ENCODE measurements at places on chromosomes 16 and 17. TPM values are rescaled to one million over a fixed set of nuclear protein-coding genes. Genes with fewer than 3 reads are reported as not detected.

- H3K27me3 ChIP-seq = no peaks in the 10 kb centered on the region
Measured at GRCh38 chr16:62041401-62041800, 5.2 kb upstream of the CDH8 start.

GRCh38 chr16:80602894-80603293 lies 62.1 kb downstream of the DYNLRB2 start:
- H3K27me3 ChIP-seq = no peaks in the 10 kb centered on the region
- H3K27ac ChIP-seq = no peak overlapping the region
- H3K36me3 ChIP-seq = no peaks in the 10 kb centered on the region

DNA sequence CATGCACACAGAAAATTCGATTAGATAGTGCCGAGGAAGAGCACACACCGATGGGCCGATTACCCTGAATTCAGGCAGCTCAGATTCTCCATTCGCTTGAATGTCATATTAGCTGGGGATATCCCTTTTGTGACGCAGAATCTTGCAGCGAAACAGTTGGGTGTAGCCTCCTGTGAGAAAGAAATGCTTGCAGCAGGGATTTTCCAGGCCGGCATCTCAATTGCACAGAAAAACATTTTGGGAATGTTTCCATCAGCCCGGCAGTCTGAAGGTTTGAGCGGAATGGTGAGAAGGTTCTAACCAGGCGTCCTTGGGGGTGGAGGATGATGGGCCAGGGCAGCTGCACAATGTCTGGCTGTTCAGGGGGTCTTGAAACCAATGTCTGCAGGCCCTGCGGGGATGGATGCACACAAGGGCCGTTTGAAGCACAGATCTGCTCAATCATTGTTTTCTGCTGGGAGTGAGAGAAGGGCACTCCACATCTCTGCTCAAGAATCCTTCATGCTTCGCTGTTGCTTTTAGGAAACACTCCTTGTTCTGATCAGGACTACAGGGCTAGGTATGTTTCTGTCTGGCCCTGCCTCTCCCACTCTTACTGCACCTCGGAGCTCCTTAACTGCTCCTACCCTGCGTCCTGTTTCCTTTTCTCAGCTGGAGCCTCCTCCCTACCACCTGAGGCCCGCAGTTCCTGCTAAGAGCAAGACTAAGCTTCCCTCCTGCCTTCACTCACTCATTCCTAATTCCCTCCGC lies 94.6 kb downstream of the CMIP start:
- peak overlapping the region; percentile 40 for H3K27ac ChIP-seq
- no peaks in the 10 kb centered on the region for H3K36me3 ChIP-seq
- H3K27me3 ChIP-seq = no peaks in the 10 kb centered on the region
- no peak overlapping the region for H3K4me3 ChIP-seq

DNA sequence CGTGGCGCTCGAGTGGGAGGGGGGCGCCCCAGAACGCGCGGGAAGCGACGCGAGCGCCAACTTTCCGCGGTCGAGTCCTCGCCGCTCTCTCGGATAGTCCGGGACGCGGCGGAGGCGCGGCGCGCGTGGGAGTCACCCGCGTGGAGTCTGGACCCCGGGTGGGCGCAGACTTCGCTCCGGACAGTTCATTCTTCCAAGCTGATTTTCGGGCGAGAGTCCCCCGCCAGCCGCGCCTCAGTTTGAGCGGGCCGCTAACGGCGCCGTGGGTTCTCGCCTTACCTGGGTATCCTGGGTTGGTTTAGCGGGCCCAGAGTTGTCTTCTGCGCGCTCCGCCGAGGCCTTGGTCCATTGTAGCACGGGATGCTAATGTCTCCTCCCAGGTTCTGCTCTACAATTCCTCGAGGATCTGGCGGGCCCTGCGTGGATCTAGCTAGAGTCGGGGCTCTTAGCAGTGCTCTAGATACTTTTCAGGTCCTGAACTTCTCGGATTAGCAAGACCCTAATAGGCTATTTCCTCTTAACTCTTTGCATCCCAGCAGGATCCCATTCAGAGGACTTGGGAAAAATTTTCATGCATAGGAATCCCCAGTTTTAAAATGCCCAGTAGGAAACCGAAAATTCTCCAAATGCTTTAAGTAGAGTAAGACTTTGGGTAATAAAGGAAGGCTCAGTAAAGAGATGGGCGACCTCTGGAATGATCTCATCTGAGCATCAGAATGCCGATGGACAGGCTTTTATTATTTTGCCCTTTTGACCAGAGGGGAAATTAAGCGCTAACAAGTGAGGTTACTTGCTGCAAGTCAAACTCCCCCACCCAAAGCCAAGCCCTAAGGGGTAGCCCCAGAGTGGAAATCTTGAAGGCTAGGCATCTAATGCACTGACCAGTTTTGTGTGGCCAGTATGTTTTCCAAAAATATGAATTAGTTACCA lies 537 bp upstream of the GJC1 start:
- no peaks in the 10 kb centered on the region for H3K36me3 ChIP-seq
- H3K4me1 ChIP-seq = peaks cover 5% of the 10 kb centered on the region
- peaks cover 27% of the 10 kb centered on the region for H3K27me3 ChIP-seq
- H3K4me3 ChIP-seq = peak overlapping the region; percentile 50

TAF1C gene
- total RNA-seq = 29.4 TPM

DNA sequence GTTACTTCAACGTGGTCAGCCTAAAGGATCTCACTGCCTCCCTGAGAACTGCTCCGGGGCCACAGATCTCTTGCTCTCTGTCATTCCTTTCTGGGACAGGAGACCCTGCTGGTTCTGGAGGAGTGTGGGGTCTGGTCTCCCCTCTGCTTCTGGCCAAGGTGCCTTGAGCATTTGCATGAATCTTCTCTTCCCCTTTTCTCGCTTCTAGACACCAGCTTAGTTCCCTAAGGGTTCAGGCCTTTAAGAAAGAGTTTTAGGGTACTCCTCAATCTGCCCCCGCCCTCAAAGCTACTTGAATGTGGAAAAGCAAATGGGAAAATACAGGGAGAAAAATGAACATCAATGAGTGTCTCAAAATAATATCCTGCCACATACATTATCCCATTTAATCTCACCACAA lies 48.1 kb downstream of the WSB1 start:
- no peaks in the 10 kb centered on the region for H3K4me1 ChIP-seq
- DNase-seq = no peak
- H3K36me3 ChIP-seq = no peaks in the 10 kb centered on the region
- no peaks in the 10 kb centered on the region for H3K27me3 ChIP-seq
- H3K27ac ChIP-seq = no peak overlapping the region

SEZ6L2 gene
- total RNA-seq = 0.33 TPM

- peak; percentile 52 for DNase-seq
- H3K4me1 ChIP-seq = no peaks in the 10 kb centered on the region
- H3K4me3 ChIP-seq = no peak overlapping the region
- H3K27ac ChIP-seq = no peak overlapping the region
- no peaks in the 10 kb centered on the region for H3K27me3 ChIP-seq
- no peaks in the 10 kb centered on the region for H3K36me3 ChIP-seq
Measured at GRCh38 chr17:4565209-4566141, 5.1 kb upstream of the GGT6 start.

TMEM238L gene
- not detected for total RNA-seq

KRT12 gene
- not detected for total RNA-seq

TEKT3 gene
- not detected for total RNA-seq

DNA sequence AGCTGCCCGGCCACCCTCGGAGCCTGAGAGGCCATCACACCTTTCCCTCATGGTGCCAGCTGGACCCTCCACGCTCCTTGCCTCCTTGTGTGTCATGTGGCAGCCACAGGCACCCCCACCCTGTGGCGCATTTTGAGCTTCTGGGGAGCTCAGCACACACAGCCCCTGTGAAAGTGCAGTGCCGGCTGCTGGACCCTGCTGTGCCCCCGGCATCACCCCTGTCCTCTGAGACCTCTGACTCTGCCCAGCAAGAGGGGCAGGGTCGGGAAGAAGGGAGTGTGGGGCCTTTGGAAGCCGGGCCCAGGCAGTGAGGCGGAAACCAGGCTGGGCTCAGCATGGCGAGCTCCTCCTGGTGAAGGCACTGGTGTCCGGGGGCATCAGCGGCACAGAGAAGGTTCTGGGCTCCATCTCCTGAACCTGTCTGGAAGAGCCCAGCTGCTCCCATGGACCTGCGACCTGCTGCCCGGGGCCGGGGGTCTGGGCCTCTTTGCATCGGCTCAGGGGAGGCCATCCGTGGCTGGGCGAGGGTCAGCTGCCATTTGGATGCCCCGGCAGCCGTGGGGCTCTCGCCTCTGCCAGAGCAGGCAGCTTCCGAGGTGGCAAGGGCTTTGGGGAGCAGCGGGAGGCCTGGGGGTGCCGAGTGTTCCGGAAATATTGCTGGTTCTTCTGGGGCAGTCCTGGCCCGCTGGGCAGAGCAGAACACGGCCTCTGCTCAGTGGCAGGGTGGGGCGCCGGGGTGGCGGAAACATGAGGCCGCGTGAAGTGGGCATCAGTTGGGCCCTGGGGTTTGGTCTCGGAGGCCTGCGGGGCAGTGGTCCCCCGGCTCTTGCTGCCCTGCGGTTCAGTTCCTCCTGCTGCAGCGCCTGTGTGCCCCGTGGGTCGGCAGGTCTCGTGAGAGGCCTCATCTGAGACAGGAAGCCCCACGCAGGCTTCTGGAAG lies 17.9 kb downstream of the CENPX start:
- H3K27ac ChIP-seq = no peak overlapping the region
- H3K27me3 ChIP-seq = no peaks in the 10 kb centered on the region

DNA sequence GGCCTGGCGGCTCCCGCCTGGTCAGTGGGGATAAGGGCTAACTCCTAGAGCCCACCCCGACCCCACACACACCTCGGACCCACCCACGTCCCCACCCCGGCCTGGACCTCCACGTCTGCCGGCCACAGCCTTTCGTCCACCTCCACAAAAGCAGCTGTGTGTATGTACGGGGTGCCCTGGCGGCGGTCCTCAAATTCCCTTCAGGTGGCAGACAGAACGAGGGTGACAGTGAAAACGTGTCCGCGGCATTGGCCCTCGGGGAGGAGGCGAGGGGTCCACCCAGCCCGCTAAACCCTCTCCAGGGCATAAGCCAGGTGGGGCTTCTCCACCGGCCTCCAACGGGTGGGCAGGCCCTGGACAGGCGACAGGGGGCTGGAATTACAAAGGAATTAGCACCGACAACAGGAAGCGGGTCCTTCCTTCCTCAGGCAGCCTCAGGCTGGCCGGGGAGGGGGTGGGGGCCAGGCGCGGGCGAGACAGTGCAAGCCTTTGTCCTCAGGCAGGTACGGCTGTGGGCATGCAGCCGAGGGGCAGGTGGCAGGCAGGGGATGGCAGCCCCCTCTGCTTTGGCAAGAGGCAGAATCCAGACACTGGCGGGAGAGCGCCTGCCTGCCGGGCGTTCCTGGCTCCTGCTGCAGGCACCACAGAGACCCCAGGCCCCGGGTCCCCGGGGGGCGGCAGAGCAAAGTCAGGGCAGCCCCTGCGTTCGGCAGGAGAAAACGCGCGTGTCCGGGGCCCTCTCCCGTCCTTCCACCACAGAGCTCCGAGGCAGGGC lies 12.3 kb upstream of the PITPNA start:
- peaks cover 39% of the 10 kb centered on the region for H3K4me1 ChIP-seq
- no peak for DNase-seq
- H3K27me3 ChIP-seq = no peaks in the 10 kb centered on the region
- H3K4me3 ChIP-seq = no peak overlapping the region
- no peaks in the 10 kb centered on the region for H3K36me3 ChIP-seq
- peak overlapping the region; percentile 80 for H3K27ac ChIP-seq

IL17C gene
- not detected for total RNA-seq

KRT9 gene
- total RNA-seq = not detected

GRCh38 chr17:65785109-65785508 lies 223.7 kb upstream of the AXIN2 start:
- H3K27ac ChIP-seq = peak overlapping the region; percentile 62
- no peaks in the 10 kb centered on the region for H3K27me3 ChIP-seq
- DNase-seq = no peak
- H3K4me1 ChIP-seq = peaks cover 15% of the 10 kb centered on the region
- no peaks in the 10 kb centered on the region for H3K36me3 ChIP-seq

TMEM204 gene
- total RNA-seq = 85.3 TPM

MYO15B gene
- total RNA-seq = 64.9 TPM

SLC5A11 gene
- not detected for total RNA-seq

- no peaks in the 10 kb centered on the region for H3K27me3 ChIP-seq
- peak overlapping the region; percentile 43 for H3K27ac ChIP-seq
- no peak for DNase-seq
- no peak overlapping the region for H3K4me3 ChIP-seq
Measured at GRCh38 chr17:65023791-65024190, 32.7 kb downstream of the GNA13 start.

SLC6A2 gene
- not detected for total RNA-seq

- H3K4me3 ChIP-seq = no peak overlapping the region
- DNase-seq = no peak
- peaks cover 26% of the 10 kb centered on the region for H3K4me1 ChIP-seq
Measured at GRCh38 chr16:53922067-53922806, 218.3 kb downstream of the FTO start.

KCNJ18 gene
- total RNA-seq = not detected

BCAR1 gene
- total RNA-seq = 70.3 TPM

DNA sequence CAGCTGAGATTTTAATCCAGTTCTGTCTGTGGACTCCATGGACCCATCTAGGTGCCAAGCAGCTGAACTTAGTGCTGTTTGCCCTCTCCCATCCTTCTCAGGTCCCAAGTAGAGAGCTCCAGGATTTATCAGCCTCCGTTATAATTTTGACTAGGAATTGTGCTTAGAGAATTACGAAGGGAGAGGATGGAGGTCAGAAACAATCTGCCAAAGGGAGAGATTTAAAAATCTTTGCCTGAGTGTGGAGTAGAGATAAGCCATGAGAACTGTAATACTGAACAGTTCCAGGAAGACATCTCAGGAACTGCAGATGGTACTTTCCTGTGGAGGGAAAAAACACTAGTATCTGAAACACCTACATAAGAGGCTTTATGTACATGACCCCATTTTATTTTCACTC lies 27.0 kb downstream of the CEP95 start:
- no peaks in the 10 kb centered on the region for H3K4me1 ChIP-seq
- H3K27ac ChIP-seq = no peak overlapping the region
- no peak for DNase-seq
- no peak overlapping the region for H3K4me3 ChIP-seq
- no peaks in the 10 kb centered on the region for H3K27me3 ChIP-seq

CDRT4 gene
- 4.0 TPM for total RNA-seq

TEKT5 gene
- 3.0 TPM for total RNA-seq

KRT24 gene
- total RNA-seq = not detected

IRX3 gene
- 22.6 TPM for total RNA-seq

- H3K27me3 ChIP-seq = no peaks in the 10 kb centered on the region
- DNase-seq = no peak
- H3K36me3 ChIP-seq = no peaks in the 10 kb centered on the region
- no peak overlapping the region for H3K27ac ChIP-seq
- no peak overlapping the region for H3K4me3 ChIP-seq
Measured at GRCh38 chr17:55258578-55259135, 6.1 kb upstream of the HLF start.

GRCh38 chr16:76335180-76335974 lies 58.2 kb downstream of the CNTNAP4 start:
- no peak overlapping the region for H3K4me3 ChIP-seq
- no peaks in the 10 kb centered on the region for H3K36me3 ChIP-seq
- H3K27me3 ChIP-seq = no peaks in the 10 kb centered on the region
- DNase-seq = no peak
- no peaks in the 10 kb centered on the region for H3K4me1 ChIP-seq
- H3K27ac ChIP-seq = no peak overlapping the region

GRCh38 chr16:69286941-69287713 lies 24.0 kb upstream of the VPS4A start:
- peak overlapping the region; percentile 20 for H3K27ac ChIP-seq
- H3K4me1 ChIP-seq = peaks cover 20% of the 10 kb centered on the region
- DNase-seq = peak; percentile 19
- peaks cover 12% of the 10 kb centered on the region for H3K36me3 ChIP-seq
- H3K27me3 ChIP-seq = no peaks in the 10 kb centered on the region

ABI3 gene
- total RNA-seq = 4.6 TPM

Measured in thyroid gland (tissue), 4 donors.